ENCODE measurements at places on chromosomes 5 and 9.

DNA sequence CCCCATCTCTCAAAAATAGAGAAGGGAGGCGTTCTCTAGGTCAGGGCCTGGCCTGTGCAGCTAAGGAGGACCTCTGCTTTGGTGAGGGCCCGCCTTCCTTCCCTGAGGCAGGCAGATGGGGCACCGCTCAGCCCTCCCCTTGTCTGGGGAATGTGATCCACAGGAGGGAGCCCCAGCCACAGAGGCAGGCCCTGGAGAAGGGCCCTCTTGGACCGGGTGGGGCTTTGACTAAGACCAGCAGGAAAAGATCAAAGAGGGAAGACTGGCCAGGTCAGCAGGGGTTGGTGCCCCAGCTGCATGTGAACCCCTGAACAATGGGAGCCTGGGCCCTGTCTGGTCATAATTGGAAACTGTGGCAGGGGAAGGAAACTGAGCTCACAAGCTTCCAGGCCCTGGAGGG is 21.9 kb downstream of the PTPA start:
- DNase-seq: no peak

GRCh38 chr5:33462456-33462855 is 21.7 kb downstream of the TARS1 start:
- no peak for DNase-seq

DNA sequence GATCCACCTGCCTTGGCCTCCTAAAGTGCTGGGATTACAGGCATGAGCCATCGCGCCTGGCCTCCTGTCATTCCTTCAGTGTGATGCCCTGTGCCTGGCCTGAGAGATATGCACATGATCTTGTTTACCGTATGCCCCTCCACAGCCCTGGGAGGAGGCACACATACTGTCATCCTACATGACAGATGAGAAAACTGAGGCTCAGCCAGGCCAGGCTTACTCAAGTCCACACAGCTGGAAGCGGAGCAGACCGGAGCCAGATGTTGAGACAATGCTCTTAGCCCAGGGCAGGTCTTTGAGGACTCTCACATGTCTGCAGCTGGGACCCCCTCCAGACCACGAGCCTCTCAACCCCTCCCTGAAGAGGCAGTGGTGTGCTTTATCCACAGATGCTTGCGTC is 38.7 kb upstream of the SH3PXD2B start:
- no peak for DNase-seq

DNA sequence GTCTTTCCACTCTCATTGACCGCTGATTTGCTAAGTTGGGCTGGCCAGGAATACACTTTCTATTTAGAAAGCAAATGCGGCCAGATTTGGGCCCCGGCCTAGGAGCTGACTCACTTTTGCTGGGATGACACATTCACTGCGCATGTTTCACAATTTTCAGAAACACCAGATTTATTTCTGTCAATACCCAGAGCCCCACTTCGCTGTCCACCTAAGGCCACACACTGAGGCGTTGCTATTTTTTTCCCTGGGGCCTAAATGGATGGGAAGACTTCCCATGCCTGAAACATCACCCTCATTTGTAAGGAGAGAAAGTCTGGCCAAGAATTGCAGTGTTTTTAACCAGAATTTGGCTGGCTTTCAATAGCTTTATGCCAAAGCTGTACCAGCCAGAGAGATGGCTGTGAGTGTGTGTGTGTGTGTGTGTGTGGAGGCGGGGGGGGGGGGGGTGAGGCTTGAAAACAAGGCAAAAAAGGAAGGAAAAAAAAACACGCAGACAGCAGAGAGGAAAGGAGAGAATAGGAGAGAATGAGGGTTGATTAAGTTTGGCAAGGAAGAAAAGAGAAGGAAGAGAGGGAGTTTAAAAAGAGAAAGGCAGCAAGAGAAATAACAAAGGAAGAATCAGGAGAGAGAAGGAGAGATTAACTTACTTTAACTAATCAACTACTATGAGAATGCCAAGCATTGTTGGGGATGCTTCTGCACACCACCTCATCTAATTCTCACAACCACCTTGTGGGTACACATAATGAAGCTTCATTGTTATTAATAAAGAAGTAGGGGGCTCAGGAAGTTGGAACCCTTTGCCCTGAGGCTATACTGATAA is 261.4 kb upstream of the KLF4 start:
- no peak for DNase-seq

DNA sequence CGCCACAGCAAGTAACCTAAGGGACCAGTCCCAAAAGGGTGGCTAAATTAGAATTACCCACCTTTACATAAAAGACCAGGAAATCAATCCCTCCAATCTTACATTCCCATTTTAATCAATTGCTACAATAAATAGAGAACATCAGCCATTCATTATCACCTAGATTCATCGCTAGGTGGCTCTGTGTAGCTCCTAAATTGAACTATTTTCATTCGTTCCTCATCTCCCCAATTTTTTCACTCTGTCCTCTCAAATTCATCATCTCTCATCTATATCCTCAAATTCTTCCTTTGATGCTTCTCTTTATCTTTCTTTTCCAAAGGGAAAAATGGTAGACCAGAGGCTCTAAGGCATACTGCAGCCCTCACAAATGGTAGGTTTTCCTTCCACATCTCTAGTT is 108.2 kb upstream of the TNC start:
- DNase-seq: no peak

DNA sequence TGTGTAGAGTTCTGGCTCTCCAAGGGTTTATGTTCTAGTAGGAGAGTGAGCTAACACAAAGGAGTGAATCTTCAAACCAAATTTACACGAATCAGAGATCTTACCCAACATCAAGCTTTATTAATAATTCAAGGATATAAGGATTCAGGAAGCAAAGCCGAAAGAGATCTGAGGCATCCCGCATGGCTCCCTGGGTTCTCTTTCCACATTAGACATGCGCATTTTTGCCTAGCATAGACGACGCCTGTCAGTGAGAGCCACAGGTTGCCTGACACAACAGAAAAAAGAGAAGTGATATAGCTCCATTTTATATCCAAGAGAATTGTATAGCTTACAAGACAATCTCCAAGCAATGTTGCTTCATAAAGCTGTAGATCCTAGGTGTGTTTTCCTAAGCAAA is 52.6 kb downstream of the ESM1 start:
- DNase-seq: no peak

GRCh38 chr9:95511616-95511931 is 5.2 kb downstream of the PTCH1 start:
- no peak for DNase-seq

DNA sequence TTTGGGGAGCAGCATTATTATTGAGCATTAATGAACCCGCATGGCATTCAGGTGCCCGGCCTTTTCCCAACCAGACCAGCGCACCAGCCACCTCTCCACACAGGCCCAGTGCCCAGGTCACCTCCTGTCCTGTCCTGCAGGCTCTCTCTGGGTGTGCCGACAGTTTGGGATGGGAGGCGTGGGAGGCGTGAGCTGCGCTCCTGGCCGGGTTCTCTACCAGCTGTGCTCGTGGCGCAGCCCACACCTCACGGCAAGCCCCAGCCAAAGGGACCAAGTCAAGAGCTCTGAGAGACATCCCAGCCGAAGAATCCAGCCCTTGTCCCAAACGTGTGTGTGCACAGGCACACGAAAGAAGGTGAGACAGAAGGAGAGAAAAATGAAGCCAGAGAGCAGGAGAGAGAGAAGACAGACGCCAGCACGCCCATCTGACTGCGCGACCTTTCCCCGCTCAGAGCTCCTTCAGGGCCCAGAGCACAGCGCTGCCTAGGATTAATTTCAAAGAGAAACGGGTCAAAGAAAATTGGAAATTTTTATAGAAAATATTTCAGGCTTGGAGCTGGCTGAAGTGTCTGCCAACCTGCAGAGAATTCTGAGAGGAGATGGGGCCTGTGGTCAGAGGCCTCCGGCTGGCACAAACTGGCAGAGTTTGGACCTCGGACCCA is 81.7 kb downstream of the ADAMTS2 start:
- no peak for DNase-seq

GRCh38 chr5:136374638-136375037 is 9.3 kb upstream of the TRPC7 start:
- DNase-seq: no peak

DNA sequence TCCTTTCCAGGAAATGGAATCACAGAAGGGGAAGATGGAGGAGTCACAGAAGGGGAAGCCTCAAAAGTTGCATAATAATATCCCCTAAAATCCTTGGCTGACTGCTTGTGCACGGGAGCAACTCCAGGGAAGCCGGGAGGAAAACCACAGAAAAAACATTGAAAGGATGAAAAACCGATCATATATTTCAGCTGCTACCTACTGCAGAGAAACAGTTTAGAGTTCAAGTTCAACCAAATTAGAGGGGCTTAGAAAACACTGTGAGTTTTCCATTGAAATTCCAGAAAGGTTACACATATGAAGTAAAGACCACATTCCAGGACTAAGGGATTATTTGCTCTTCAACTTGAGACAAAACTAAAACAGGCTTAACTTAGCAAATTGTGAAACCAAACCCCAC is 37.6 kb upstream of the MTAP start:
- no peak for DNase-seq

DNA sequence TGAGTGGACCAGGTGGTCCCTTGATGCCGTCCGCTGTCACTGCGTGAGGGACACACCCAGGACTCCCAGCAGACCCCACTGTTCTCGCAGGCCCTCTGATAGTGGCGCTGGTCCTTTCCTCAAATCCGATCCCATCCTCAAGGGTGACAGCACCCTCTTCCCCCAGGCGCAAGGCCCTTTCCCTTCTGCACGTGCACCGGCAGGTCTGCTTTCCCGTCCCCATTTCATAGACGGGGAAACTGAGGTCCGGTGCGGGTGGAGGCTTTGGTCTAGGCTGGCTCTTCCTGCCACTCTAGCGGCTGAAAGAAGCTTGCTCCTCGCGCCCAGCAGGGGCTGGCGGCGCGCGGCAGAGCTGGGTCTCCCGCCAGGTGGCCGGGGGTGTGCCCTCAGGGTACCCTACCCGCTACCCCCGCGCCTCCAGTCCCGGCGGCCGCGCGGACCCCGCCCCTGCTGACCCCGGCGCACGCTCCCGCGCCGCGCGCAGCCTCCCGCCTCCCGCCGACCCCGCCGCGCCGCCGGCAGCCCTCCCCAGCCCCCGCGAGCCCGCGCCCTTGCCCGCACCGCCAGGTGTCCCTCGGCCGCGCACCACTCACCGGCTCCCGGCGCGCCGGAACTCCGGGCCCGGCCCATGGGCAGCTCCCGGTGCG is 453 bp downstream of the RASGEF1C start:
- DNase-seq: no peak

DNA sequence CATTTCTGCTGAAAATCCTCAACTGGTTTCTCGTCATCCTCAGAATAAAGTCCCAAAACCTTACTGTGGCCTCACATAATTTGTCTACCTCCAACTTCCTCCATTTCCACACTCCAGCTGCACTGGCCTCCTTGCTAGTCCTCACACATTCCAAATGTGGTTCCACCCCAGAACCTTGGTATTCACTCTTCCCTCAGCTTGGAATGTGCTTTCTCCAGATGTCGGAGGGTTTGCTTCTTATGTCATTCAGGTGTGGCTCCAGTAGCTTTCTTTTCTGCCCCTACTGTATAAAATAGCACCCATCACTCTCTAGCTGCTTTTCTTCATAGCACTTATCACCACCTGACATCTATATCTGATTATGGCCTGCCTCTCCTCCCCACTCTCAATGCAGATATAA is 102.5 kb upstream of the IFNK start:
- DNase-seq: no peak

DNA sequence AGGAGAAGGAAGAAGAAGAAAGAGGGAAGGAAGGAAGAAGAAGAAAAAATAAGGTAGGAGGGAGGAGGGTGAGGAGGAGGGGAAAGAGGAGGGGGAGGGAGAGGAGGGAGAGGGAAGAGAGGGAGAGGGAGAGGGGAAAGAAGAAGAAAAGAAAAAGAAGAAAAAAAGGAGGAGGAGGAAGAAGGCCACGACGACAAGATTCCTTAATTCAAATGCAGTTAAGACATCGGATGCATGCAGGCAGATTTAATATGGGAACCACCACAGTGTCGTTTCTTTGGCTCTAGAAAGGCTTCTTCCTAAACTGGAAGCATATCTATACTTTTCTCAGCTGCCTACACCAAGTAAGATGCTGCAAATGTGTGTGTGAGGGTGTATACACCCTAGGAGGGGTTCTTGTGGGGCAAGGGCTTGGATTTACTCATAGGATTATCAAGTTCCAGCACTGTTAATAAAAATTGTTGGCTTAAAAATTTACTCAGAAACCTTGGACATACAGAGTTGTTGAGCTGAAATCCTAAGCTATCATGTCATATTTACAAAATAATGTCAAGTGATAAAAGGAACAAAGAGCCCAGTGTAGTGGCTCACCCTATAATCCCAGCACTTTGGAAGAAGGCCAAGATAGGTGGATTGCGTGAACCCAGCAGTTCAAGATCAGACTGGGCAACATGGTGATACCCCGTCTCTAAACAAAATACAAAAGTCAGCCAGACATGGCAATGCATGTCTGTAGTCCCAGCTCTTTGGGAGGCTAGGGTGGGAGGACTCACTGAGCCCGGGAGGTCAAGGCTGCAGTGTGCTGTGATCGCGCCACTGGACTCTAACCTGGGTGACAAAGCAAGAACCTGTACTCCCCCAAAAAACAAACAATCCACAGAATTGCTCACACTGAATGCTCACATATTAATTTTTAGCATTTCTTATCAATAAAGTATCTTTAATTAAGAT is 108.5 kb downstream of the UBAP2 start:
- DNase-seq: no peak

DNA sequence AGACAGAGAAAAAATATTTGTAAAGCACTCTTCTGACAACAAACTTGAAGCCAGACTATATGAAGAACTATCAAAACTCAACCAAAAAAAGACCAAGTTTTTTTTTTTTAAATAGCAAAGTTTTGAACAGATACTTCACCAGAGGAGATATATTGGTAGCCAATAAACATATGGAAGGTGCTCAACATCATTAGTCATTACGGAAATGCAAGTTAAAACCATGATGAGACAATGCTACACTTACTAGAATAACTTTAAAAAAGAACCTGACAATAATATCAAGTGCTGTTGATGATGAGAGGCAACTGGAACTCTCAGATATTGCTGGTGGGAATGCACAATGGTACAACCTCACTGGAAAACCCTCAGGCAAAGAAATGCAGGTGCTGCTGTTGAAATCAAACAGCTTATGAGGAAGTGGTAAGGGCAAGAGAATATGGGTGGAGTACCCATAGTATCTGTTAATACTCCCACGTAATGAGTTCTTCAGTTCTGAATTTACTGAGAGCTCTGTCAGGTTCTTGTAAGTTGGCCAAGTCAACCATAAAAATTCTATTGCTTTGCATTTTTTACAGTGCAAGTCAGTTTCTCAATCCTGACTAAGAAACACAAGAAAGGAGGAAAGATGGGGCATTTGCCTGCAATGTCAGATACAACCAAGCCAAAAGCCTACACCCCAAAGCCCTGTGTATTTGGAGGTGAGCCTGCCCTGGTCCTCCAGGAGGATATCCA is 87.3 kb upstream of the GNAQ start:
- DNase-seq: no peak

Measured in stimulated activated CD8-positive, alpha-beta memory T cell treated with anti-CD3 and anti-CD28 coated beads, Interleukin-15, amount 100 ng/mL, for 24 hours (primary cell).